ENCODE measurements at places on chromosomes 2 and 18.

- no peak for DNase-seq
Measured at GRCh38 chr2:223586261-223586660, 15.9 kb downstream of the SCG2 start.

DNA sequence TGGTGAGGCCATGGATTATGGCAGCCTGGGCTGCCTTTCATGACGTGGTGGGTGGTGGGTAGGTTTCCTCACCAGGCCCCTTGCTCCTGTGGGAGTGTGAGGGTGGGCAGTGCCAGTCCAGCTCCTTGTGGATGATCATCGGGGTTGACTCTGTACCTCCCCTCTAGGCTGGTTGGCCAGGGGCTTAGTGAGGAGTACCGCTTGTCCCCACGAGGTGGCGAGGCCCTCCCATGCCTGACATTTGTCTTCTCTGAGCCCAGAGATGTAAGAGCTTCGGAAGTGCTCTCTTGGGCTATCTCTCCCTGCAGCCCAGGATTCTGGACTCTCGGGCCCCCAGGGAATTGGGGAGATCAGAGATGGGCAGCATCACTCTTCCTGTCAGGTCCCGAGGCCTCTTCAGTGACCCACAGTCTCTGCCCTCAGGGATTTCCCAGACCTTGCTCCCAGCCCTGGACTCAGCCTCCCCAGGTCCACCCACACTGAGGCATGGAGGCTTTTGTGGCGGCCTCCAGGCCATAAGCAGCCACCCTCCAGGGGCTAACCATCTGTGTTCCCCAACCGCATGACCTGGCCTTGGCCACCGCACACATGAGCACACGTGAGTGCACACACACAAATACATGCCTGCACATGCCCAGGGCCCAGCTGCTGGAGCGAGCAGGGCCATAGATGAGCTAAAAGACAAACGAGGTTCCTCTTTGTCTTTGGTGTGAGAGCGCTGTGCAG, 6.5 kb downstream of the SPR start:
- DNase-seq: no peak

GRCh38 chr2:190354003-190354690, 10.8 kb downstream of the INPP1 start:
- DNase-seq: no peak

DNA sequence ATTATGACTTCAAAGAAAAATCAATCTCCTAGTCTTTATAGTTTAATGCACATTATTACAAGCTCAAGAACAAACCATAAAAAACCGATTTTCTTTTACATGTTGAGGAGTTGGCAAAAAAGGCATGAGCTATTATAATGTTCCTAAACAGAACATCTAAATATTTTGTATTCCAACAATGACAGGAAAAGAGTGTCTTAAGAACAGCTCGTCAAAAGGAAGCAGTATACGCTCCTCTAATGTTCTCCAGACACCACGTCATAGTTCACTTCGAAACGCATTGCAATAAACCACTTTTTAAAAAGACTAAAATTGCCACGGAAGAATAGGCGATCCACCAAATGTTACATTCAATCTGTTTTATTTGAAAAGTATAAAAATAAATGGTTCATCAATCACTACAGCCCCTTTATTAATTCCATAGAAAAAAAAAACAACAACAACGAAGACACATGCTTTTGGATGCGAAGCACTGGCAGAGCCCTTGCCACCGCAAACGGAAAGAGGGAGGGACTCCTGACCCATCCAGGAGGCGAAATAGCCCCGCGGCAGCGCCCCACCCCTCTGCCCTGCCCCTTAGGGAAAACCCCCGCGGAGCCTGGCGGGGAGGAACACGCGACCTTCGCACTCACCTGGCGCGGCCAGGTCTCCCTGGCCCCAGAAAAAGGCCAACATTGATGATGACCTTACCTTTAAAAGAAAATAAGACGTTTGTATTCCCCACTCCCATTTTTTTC, 45.8 kb downstream of the MBP start:
- no peak for DNase-seq

DNA sequence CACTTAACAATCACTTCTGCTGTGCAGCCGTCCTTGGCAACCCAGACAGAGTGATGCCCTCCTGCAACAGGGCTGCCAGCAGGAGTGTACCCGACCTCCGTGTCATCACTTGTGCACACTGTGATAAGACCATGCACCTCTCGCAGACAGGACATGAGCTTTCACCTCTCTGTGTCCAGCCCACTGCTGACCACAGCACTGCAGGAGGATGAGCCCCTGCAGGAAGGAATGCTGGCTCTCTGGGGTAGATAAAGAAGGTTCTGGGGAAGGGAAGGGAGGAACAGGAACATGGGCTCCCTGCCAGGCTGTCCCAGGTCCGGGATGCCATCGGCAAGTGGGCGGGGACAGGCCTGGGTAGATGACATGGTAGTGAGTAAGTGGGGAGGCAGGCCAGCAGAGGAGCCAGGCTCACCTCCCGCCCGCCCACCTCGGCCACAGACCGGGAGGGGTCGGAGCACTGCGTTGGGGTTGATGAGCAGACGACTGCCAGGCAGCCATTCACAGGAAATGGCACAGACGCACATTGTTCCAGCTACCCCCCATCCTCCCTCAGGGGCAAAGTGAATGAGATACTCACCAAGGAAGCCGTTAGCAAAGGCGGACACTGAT, 18.6 kb upstream of the COL6A3 start:
- DNase-seq: no peak

DNA sequence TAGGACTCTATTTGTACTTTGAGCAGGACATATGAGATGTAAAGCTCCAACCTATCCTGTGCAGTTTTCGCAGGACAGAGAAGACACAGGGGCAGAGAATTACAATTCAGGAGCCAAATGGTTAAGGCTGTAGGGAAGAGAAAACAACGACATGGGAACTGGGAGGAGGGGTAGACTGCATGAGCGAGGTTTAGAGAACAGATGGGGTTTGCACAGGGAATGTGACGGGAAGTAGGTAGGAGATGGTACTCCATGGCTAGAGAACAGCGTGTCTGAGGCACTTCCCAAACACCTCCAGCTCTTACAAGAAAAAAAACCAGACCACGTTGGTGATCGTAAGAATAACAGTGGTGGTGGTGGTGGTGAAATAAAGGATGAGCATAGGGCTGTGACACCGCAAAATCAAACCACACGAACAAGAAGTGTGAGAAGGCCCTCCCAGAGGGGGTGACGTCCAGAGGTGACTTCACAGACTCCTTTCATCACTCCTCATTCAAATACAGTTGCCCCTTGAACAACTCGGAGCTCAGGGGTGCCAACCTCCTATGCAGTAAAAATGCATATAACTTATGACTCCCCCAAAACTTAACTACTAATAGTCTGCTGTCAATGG, 92.7 kb downstream of the FARSB start:
- DNase-seq: no peak

GRCh38 chr2:207905546-207905945, 119.8 kb downstream of the PLEKHM3 start:
- no peak for DNase-seq

GRCh38 chr2:32925283-32925815, 21.4 kb upstream of the LTBP1 start:
- DNase-seq: no peak

GRCh38 chr18:58175122-58175785, 131.2 kb downstream of the NEDD4L start:
- DNase-seq: no peak

GRCh38 chr2:160868891-160869290, 291.3 kb upstream of the TANK start:
- no peak for DNase-seq

GRCh38 chr2:9146646-9147045, 60.0 kb upstream of the ASAP2 start:
- DNase-seq: no peak

GRCh38 chr2:47501374-47502200, 98.6 kb downstream of the MSH2 start:
- no peak for DNase-seq

- DNase-seq: no peak
Measured at GRCh38 chr2:217638533-217638932, 364.3 kb downstream of the TNS1 start.

GRCh38 chr2:85435981-85436835, 17.7 kb downstream of the SH2D6 start:
- no peak for DNase-seq

DNA sequence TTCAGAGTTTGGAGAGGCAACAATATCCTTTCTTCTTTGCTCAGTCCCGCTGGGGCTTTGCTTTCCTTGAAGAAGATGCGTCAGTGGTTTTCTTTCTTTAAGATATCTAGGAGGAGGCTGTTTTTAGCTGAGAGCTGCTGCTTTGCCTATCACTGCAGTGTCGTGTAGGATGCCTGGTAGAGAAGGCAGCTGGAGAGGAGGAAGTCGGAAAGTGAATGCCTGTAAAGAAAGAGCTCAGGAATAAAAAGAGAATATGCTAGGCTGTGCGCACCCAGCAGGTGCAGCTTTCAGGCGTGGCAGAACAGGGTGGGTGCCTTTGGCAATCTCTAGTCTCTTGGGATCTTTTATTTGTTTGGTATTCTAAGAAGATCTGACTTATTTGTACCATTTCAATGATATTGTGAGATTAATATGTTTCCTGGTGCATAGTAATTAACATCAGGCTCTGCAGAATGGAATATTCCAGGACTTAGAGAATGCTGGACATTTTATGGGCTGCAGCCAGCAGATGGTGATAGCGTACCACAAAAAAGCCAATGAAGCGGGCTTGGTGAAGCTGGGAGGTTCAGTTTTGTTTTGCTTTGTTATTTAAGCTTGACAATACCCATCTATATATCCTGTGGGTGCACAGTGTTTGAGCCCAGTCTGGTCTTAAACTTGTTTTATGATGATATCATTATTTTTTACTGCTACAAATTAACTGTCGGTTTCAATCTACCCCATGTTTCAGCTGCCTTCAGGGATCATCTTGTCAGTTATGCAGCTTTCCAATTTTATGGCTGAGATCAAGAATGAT, 34.9 kb downstream of the CAVIN2 start:
- DNase-seq: no peak

DNA sequence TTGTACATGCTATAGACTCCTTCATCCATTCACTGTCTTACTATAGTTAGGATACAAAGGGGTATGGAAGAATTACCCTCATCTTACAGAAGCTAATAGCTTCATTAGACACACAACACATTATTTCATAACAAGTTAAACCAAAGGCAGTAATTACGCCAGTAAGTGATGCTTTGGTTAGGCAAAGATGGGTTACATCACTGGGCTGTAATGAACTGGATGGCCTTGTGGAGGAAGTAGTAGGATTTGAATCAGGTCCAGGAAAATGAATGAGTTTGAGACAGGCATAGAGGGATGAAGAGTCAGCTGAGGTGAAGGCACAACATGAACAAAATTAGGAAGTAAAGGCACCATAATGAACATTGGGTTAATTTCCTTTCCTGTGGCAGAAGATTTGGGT, 80.1 kb downstream of the SOCS6 start:
- no peak for DNase-seq

DNA sequence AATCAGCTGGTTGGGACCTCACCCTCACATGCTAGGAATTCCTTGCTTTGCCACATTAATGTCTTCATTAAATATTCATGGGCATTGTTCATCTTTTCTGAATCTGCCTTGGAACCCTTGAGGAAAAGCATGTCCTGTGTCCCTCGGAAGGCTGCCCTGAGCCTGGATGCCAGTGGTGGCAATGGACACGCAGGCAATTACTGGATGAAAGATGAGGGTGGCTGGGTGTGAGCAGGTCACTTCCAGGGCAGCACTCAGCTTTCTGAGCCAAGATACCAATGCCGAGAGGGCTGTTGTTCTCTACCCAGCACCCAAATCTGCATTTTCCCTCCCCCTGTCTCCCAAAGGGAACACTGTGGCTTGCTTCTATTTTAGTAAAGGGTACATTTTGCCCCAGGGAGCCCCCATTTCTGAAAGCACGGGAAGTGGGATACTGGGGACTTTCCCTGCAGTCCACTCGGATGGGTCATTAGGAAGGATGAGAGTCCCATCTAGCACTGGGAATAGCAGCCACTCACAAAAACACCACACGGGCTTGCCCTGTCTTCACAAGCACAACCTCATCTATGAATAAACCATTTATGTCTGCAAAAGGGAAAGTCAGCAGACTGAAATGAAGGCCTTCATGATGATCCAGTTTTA, 234.8 kb downstream of the SOX11 start:
- no peak for DNase-seq

GRCh38 chr2:7819316-7819715, 862.5 kb upstream of the ID2 start:
- DNase-seq: no peak

- DNase-seq: no peak
Measured at GRCh38 chr2:16640867-16641266, 24.8 kb downstream of the CYRIA start.

DNA sequence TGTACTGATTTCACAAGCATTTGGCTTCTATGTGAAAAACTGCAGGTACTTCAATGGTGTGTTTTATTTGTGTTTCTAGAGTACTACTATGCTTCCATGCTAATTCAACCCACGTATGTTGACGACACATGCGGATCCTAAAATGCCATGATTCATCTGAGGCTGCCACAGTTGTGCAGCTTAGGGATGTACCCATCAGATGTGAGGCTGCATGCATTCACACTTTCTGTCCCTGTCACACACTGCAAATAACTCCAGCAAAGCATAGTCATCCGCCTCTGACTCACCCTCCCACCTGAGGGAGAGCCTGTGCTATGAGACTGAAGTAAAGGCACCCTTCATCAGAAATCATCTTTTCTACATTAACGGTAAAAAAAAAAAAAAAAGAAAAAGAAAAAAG, 22.1 kb upstream of the SERTAD2 start:
- DNase-seq: no peak

- DNase-seq: no peak
Measured at GRCh38 chr2:76679025-76679396, 843.2 kb downstream of the LRRTM4 start.

Data from type B pancreatic cell (in vitro differentiated cells).